Large intestine (tissue), 12 donors: ENCODE measurements at places on chromosomes 1 and 21.

- H3K36me3 ChIP-seq = no peaks in the 10 kb centered on the region
- no peaks in the 10 kb centered on the region for H3K4me1 ChIP-seq
Observed at GRCh38 chr1:246959944-246960693, 28.4 kb upstream of the AHCTF1 start.

- H3K27me3 ChIP-seq = peaks cover 49% of the 10 kb centered on the region
- H3K4me1 ChIP-seq = no peaks in the 10 kb centered on the region
- H3K4me3 ChIP-seq = no peak overlapping the region
- DNase-seq = no peak
Observed at GRCh38 chr1:44524655-44525500, 119.8 kb downstream of the RNF220 start.

GRCh38 chr1:188514917-188515316 is 1686.2 kb downstream of the PLA2G4A start:
- H3K27me3 ChIP-seq = no peaks in the 10 kb centered on the region
- H3K4me3 ChIP-seq = no peak overlapping the region
- DNase-seq = no peak
- H3K27ac ChIP-seq = no peak overlapping the region
- H3K4me1 ChIP-seq = no peaks in the 10 kb centered on the region
- H3K36me3 ChIP-seq = no peaks in the 10 kb centered on the region

DNA sequence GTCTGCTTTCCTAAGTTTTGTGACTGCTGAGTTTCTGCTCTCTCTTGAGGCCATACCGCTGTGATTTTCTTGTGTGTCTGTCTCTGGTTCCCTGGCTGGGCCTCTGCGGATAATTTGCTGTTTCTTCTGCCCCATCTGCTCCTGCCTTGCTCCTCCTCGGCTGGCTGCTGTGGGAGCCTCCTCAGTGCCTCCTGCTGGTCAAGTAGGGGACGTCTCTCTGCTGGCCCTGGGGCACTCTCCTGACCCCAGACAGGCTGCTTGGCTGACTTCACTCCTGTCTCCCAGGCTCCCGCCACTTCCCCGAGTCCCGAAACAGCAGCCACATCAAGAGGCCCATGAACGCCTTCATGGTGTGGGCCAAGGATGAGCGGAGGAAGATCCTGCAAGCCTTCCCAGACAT is 28.5 kb downstream of the ETNK2 start:
- no peak overlapping the region for H3K27ac ChIP-seq
- H3K4me1 ChIP-seq = peaks cover 8% of the 10 kb centered on the region
- no peaks in the 10 kb centered on the region for H3K27me3 ChIP-seq
- DNase-seq = no peak
- peaks cover 73% of the 10 kb centered on the region for H3K36me3 ChIP-seq

DNA sequence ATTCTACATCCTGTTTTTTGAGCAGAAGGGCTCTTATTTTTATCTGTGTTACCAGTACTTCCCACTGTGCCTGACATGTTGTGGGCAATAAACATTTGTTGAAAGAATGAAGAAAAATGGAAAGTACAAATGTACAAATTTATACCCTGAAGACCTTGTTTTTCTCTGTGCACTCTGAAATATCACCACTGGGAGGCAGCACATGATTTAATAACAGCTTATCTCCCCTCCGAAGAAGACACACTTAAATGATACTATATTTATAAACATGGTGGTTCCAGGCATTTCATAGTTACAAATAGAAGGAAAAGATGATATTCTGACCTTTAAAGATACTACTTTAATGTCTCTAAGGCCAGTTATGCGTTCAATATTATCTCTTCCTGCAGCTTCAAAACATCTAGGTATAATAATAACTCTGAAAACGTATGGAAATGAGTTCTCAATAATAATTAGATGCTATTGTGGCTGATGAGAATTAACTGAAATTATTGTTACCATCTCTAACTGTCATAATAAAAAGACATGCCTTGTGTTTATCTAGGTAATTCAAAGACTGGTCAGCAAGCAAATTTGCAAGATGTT is 12.8 kb downstream of the DYNLT5 start:
- H3K4me3 ChIP-seq = no peak overlapping the region
- H3K27me3 ChIP-seq = no peaks in the 10 kb centered on the region
- peak; percentile 36 for DNase-seq
- peaks cover 7% of the 10 kb centered on the region for H3K4me1 ChIP-seq
- H3K27ac ChIP-seq = no peak overlapping the region
- H3K36me3 ChIP-seq = no peaks in the 10 kb centered on the region
